ENCODE measurements at places on chromosomes 1 and 21.
A peak's percentile ranks its signal among the peaks of the same experiment; 100 is the strongest.

DNA sequence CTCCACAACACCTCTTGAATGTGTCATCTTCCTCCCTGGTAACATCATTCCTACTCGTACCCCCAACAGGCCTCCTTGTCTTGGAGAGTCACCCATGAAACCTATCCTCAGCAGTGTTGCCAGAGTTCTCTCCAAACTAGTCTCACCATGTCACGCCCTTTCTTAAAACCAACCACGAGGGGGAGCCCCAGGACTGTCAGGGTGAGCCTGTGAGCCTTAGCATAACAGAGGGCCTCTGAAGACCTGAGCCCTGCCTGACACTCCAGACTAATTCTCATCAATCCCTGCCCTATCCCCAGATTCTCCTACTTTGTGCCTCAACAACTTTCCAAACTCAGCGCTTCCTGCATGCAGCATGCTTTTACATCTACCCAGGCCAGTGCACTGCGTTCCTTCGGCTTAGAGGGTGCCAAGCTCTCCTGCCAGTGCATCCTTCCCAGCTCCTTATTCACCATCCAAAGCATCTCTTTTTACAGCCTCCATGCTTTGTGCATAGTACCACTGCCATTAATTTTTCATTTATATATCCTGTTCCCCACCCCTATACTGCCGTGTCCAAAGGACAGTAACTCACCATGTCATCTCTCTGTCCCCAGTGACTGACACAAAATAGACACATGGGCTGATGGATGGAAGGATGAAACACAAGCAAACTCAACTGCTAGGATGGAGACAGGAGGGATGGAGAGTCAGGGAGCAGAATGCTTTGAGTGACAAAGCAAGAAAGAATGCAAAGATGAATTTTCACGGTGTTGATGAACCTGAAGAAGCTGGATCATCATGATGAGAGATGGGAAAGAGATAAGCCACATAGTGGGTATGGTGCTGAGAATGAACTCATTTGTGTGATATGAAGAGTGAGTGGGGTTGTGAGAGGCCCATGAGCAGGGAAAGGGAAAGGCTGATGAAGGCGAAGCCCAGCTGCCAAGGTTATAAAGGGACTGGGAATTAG is 34.0 kb downstream of the ZNF697 start:
- peak; percentile 51 for DNase-seq

- DNase-seq: no peak
Observed at GRCh38 chr1:36565576-36566501, 83.1 kb upstream of the CSF3R start.

DNA sequence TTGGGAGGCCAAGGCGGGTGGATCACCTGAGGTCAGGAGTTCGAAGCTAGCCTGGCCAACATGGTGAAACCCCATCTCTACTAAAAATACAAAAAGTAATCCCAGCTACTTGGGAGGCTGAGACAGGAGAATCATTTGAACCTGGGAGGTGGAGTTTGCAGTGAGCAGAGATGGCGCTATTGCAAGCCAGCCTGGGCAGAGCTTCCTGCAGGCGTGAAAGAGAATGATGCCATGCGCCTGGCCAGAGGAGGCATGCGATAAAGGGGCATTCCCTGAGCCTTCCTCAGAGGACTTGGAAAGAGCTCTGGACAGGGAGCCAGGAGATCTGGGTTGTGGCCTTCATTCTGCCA is 3.2 kb downstream of the E2F2 start:
- DNase-seq: no peak

GRCh38 chr1:160705742-160706141 is 5.9 kb downstream of the CD48 start:
- no peak for DNase-seq

DNA sequence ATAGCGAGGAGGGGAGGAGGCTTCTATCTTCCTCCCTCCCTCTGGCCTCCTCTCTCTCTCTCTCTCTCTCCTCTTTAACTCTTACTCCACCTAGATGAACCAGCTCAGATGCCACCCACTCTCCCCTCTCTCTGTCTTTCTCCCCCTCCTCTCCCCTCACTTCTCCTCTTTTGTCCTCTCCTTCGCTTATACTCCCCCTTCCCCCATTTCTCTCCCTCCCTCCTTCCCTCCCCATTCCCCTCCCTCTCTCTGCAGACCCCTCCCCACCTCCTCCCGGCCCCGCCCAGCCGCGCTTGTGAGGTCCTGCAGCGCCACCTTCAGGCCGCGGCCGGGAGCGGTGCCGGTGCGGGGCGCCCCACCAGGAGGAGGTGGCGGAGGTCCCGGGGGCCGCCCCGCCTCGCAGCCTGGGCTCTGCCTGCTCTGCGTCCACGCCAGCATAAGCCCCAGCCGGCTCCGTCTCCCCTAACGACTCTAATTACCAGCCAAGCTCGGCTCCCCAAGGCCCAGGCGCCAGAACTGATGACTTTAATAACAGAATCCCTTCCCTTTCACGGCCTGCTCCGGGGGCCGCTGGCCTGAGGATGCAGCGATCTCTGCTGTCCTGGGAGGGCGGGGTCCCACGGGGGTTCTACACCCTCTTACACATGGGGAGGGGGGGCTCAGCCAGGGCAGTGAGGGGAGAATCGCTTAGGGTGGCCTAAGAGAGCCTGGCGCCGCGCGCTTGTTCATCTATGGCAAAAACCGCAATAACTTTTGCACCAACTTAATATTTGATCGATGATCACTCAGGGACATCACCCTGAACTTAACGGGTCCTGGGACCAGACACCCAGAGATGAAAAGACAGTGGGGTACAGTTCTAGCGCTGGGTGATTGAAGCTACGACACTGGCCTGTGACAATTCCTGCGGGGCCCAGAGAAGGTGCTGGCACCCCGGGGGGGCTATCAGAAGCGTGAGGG is 637.3 kb downstream of the MATN1 start:
- peak; percentile 6 for DNase-seq

DNA sequence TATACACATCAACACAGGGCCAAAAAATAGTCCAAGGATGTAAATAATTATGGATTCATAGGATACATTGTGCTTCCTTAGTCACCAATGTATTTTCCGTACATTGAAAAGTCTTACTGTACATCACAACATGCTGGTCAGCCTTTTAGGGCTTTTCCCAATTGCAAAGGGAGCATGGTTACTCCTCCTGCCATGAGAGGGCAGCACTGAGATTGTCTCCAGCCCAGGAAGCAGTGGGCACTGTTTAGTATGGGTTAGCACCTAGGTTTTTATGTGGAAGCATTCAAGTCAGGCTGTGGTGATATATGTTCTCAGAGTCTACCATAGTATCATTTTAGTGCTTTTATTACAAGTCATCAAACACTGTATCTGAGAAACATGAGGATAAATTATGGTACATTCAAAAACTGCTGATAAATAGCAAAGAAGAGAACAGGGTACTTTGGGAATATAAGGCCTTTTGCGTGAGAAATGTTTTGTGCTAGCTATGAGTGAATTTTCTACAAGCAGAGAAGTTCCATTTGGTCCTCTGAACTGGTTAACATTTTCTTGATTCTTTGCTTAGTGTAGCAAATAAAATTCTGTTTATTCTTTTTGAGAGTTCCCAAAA is 34.0 kb downstream of the ST6GALNAC5 start:
- no peak for DNase-seq

Data from stimulated activated CD8-positive, alpha-beta memory T cell treated with anti-CD3 and anti-CD28 coated beads, Interleukin-7, amount 100 ng/mL, for 24 hours (primary cell).